Glomerular endothelial cell (primary cell): ENCODE measurements at places on chromosomes 4 and X.

DNA sequence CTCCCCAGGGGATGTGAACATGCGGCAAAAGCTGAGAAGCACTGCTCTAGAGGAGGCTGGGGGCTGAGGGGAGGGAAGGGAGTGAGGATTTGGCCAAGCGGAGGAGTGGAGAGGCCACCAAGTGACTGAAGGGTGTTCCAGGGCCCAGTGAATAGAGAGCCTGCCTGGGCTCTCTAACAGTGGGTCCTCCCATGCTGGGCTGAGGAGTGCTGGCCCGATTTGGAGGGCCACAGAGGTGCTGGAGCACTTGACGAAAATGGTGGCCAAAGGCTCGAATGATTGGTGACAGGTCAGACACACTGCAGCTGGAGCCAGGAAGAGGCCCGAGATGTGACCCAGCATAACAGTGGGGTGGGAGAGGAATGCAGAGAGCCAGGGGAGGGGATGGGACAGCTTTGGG lies 37.5 kb upstream of the MAP3K15 start:
- DNase-seq, result no peak

- no peak for DNase-seq
These were observed 239.3 kb downstream of the CRLF2 start for GRCh38 chrX:973010-973632.

GRCh38 chr4:83238393-83239248 lies 46.0 kb downstream of the COQ2 start:
- no peak for DNase-seq

DNA sequence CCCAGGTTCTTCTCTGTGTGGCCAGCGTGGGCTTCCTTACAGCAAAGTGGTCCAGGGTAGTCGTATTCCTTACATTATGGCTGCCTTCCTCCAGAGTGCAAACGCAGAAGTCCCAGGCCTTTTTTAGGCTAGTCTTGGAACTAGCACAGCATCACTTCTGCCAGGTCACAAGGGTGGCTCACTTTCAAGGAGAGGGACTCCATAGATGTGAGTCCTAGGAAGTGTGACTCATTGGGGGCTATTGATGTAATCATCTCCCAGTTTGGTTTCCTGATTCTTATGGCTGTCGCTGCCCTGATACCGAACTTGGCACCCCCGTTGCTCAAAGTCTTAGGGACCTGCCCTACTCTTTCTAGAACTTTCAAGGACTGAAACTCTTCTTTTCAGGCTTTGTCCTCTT lies 140.0 kb downstream of the DCK start:
- no peak for DNase-seq

DNA sequence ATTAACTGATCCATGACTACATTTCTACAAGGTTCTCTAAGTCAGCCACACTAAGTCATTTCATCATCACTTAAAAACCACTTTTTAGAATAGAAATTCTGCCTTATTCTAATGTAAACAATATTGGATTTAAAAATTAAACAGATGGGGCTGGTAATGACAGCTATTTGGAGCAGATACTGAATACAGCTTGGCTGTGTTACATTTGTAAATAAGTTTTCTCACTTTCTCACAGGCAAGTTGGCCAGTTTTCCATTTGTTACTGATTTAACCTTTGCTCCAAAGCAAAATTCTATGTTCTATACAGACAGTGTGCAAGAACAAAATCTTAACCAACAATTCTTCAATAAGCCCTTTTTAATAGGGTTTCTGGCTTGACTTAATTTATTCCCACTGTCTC lies 370.7 kb downstream of the GRIA2 start:
- no peak for DNase-seq

GRCh38 chr4:87236861-87237260 lies 16.4 kb upstream of the KLHL8 start:
- no peak for DNase-seq

DNA sequence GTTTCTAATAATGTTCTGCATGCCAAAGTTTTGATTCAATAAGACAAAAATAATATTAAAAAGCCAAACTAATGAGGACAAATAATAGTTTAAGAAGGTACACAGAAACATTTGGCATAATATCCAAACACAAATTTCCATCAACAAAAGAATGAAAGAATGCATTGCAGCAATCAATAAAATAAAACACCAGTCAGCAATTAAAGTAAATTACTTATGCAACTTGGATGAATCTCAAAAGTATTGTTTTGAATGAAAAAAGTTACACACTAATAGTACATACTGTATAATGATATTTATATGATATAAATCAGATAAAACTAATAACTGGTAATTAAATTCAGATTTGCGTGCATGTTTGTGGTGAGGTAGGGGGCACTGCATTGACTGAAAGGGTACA lies 285.5 kb upstream of the PCDH10 start:
- DNase-seq, result no peak

- DNase-seq, result no peak
These were observed 370.3 kb upstream of the FGF16 start for GRCh38 chrX:77076896-77077295.

DNA sequence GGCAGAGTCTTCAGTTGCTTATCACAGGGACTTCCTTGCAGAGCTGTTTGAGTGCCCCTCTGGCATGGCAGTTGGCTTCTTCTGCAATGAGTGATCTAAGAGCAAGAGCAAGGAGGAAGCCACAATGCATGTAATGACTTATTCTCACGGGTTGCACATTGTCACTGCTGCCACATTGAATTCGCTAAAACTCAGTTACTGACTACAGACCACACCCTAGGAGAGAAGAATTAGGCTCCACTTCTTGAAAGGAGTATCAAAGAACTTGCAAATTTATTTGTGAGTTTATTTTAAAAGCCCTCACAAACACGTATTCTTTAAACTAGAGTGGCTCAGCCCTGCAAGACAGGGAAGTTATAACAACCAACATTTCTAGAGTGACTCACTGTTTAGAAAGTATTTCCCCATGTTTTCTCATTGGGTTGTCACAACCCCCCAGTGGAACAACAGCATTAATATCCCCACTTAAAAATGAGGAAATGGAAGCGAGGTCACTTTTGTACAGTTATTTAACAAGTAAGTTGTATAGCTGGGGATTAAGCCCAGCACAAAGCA lies 32.4 kb upstream of the RBPJ start:
- DNase-seq, result no peak

DNA sequence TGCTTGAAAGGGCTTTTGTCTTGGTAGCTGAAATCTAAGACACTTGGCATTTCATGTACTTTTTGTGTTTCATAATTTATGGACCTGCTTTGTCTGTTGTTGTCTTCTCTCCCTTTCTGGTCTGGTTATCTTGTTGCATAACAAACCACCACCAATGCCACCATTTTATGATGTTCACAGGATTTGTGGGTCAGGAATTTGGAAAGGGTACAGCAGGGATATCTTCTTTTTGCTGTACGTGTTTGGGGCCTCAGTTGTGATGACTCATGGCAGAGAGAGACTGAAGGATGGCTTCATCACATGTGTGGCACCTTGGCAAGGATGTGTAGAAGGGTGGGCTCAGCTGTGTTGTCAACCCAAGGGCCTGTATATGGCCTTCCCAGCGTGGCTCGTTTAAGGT lies 35.2 kb downstream of the KDM6A start:
- no peak for DNase-seq

DNA sequence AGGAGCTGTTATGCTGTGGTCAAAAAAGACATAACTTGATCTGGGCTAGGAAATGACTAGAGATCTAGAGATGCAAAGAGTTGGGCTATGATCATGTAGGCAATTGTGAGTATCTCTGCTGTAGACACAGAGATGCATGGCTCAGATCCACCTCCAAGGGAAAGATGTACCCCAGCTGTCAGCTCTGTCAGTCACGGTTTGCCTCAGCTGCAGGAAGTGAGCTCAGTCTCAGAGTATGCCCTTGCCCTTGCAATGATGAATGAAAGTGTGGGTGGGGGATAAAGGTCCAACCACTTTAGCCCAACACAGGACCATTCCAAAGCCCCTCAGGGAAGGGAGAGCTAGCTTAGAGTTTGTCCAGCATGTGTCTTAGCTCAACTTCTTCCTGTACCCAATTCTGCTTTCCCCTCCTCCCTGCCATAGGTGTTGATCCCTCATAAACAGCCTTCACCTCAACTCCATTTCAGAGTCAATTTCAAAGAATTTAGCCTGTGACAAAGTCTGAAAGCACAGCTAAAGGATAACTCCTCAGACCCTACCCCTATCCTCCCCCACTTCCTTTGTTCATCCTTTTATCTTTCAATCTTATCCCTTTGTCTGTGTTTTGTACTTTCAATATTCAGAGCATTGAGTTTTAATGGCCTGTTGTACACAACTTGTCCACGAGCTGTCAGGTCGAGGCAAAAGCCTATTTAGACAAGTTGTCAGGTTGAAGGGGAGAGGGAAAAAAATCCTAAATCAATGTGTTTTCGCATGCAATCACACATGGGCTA lies 90.6 kb downstream of the MID1IP1 start:
- DNase-seq, result no peak

GRCh38 chr4:2929469-2929868 lies 33.7 kb downstream of the NOP14 start:
- DNase-seq, result no peak

DNA sequence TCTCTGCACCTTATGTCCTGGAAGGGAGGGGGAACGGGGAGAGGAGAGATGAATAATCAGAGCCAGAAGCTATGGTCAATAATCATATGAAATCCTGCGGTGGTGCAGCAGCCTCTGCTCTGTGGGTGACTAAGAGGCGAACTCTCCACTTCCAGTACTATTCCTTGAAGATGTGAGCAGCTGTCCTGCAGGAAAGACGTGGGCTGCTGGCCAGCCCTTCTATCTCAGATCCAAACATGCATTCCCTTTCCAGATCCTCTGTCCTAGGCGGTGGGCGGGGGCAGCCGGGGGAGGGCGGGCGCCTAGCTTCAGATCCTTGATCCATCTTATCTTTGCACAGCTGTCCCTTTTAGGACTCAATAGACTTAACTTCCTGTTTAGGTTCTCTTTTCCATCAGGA lies 34.5 kb downstream of the SPINK2 start:
- no peak for DNase-seq

- DNase-seq, result no peak
These were observed 193.2 kb upstream of the KLF3 start for GRCh38 chr4:38470735-38471262.

GRCh38 chr4:181991369-181992108 lies 251.7 kb upstream of the TENM3 start:
- no peak for DNase-seq

DNA sequence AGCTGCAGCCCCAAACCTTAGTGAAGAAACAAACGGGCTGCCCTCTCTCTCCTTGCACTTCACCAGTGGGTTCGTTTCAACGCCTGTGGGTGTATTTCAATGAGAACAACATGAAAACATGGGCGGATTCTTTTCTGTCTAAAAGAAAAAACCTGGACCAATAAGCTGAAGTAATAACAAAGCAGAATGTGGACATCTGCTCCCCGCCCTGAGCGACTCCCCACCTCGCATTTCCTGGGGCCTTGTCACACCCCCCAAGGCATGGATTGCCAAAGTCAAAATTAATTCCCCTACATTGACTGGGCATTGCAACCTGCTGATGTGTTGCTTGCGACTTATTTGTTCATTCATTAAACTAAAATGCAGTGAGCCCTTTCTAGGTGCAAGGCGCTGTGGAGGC lies 142.9 kb downstream of the BCOR start:
- no peak for DNase-seq

- no peak for DNase-seq
These were observed 1392.7 kb upstream of the IGFBP7 start for GRCh38 chr4:58502839-58503238.

- peak; percentile 78 for DNase-seq
These were observed 47.9 kb upstream of the RGN start for GRCh38 chrX:47030339-47030738.

- no peak for DNase-seq
These were observed 85.7 kb downstream of the FAM53A start for GRCh38 chr4:1598206-1599025.

- DNase-seq, result no peak
These were observed 26.3 kb downstream of the FLNA start for GRCh38 chrX:154348114-154348531.

DNA sequence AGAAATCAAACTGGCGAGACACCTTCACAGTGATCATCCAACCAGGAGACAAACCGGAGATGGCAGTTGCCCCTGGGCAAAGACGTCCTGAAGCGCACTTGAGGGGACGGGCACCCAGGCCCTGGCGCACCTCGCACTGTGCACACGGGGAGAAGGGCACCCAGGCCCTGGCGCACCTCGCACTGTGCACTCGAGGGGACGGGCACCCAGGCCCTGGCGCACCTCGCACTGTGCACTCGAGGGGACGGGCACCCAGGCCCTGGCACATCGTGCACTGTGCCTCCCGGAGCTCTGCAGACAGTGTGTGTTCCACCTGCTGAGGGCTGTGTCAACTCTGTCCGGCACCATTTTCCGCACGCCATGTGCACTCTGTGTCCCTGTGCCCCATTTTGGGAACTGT lies 34.6 kb upstream of the CPLX1 start:
- no peak for DNase-seq

GRCh38 chr4:123449780-123450179 lies 53.2 kb downstream of the SPRY1 start:
- DNase-seq, result peak; percentile 5

DNA sequence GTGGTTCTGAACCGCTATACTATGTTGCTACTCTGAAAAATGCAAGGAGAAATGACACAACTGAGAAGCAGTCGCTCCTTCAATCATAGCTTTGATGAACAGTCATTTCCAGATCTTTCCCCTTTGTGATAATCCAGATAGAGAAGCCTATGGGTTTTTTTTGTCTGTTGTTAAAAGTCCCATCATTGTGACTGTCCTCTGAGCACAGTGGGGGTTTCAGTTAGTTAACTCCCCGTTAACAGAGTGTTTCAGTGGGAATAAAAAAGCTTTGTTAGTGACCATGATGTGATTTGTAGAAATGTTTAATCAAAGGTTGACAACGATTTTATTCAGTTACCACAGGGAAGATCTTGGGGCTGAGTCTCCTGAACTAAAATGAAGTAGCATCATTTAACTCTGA lies 176.2 kb upstream of the MAOA start:
- DNase-seq, result no peak

DNA sequence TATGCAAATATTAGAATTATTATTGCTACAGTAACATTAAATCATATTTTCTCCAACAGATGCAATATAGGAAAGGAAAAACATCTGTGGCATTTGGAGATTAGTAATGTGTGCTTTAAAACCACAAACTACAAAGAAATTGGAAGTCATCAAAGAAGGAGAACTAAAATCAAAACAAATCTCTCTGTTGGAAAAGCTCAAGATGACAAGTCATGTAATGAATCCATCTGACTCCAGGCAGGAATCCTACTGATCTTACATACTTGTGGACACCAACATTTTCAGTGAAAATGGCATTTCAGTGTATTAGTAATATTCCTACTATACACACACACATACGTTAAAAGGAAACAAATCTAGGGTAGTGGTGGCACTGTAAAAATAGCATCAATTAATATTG lies 98.2 kb downstream of the SLC39A8 start:
- no peak for DNase-seq

DNA sequence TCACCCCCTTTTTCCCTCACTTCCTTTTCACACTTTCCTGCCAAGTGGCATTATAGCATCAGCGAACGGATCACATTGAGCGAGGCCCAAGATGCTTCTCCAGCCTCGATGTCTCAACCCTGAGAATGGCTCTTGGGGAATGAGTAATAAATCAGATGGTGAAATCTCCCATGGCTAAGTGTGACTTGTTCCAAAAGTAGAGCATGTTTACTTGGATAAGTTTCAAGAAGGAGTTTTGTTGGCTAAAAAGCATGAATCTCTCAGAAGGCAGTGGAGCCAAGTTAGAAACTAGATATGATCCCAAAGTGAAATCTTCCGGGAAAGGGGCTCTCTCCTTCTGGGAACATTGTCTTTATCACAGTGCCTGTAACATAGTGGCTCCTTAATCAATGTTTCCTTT lies 316.3 kb downstream of the CAMK2D start:
- DNase-seq, result no peak
